Activated CD4-positive, alpha-beta T cell treated with anti-CD3 and anti-CD28 coated beads, Interleukin-2, amount 50 U/mL, for 48 hours (primary cell): ENCODE measurements at places on chromosomes 11 and 22.

- no peak for DNase-seq
Observed at GRCh38 chr11:95898782-95899181, 25.1 kb downstream of the MTMR2 start.

DNA sequence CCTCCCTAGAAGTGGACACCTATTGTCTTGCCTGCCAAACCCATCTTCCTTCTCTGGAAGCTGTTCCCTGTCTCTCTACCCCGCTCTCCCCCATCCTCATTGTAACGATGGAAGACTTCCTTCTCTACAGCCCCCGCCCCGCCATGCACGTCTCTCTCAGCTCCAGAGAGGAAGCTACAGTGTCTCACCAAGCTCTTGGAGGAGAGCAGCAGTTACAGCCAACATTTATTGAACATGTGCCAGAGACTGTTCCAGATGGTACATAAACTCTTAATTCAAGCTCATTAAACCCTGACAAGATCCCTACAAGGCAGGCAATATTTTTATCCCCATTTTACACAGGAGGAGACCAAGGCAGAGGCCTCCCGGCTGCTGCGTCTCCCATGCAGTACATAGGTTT is 15.1 kb downstream of the MCHR1 start:
- no peak for DNase-seq

DNA sequence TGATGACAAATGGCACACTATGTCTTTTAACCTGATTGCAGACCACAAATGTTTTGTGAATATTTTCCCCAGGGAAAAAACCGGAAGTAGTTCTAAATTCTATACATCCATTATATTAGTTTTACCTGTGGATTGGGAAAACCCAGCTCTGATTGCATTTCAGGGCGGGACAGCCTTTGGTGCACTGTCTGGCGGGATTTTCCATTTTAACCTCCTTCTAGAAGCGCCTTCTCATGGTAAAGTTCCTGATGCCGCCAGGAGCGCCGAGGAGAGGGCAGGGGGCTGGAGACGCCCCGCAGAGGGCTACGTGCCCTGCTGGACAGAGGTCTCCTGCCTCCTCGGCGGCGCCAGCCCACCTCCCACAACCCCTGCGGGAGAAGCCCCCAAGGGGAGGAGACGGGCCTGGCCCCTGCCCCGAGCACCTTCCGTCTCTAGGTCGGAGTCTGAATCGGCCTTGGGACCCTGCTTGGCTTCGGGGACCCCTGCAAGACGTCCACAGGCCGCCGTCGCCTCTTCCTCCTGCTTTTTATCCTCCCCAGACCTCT is 1.2 kb upstream of the P2RX6 start:
- no peak for DNase-seq

- no peak for DNase-seq
Observed at GRCh38 chr22:21703684-21704316, 31.8 kb downstream of the YPEL1 start.

GRCh38 chr11:134638796-134639430 is 226.9 kb upstream of the B3GAT1 start:
- DNase-seq, result no peak

GRCh38 chr11:95072948-95073347 is 6.2 kb downstream of the SRSF8 start:
- no peak for DNase-seq

GRCh38 chr22:22229683-22230420 is 14.7 kb upstream of the VPREB1 start:
- DNase-seq, result no peak

- no peak for DNase-seq
Observed at GRCh38 chr11:1744891-1745700, 5.3 kb downstream of the IFITM10 start.

DNA sequence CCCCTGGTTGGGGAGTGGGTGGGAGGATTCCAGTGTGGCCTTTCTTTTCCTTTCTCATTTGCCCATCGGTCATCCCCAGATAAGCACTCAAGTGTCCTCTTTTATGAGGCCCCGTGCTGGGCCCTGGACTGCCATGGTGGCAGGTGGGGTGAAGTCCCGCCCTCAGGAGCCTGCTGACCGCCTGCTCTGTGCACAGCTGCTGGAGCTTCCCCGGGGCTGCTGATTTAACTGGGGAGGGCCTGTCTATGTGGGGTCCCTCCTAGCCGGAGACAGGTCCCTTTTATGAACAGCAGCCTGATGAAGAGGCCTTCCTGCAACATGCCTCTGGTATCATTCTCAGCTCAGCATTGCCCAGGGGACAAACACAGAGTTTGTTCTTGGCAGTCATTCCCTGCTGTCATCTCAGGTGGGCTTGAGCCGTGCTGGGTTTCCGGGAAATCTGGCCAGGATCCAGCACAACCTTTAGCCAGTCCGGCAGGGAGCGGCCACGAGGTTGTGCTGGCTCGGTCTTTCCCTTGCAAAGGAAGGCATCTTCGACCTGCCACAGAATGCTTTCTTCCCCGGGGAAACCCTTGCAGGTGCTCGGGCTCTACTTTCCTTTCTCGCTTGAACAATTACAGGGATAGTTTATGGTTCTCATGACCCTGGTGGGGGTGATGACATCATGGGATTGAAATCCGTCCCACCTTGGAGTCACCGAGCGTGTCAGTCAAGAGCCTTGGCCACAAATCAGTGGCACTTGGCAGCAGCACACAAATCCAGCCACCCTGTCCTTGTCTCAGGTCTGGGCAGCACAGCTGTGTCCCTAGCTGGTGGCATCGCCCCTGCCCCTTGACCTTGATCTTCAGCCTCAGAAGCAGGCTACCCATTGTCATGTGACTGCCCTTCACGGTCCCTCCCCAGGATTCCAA is 20.1 kb downstream of the ST14 start:
- DNase-seq, result no peak

DNA sequence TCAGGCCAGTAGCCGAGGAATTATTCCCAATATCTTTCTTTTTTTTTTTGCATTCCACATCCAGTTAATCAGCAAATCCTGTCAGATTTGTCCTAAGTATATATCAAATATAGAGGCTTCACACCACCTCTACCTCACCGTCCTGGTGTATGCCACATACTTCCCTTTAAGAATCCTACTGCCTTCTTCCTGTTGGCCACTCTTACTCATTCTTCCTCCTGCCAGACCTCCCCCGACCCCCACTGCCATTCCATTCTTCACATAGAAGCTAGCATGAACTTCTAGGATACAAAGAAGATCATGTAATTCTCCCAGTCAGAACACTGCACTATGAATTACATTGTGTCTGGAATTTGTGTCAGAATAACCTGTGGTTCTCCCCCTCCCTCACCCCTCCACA is 89.5 kb downstream of the TRIM44 start:
- DNase-seq, result no peak

DNA sequence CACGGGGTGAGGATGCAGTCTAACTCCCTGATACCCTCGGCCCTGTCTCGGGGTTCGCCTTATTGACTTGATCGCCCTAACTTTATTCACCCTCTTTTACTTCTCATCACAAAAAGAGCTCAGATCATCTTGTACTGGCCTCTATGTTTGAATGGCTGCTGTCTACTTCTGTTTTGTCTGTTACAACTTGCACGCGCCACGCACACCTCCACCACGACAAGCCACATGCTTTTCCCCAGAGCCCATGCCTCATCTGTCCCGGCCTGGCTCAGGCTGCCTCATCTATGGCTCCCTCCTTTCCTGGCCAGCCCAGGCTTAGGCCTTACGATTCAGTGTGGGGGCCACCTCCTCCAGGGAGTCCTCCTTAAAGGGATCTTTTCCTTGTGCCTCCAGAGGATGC is 180.9 kb downstream of the EFCAB6 start:
- no peak for DNase-seq

DNA sequence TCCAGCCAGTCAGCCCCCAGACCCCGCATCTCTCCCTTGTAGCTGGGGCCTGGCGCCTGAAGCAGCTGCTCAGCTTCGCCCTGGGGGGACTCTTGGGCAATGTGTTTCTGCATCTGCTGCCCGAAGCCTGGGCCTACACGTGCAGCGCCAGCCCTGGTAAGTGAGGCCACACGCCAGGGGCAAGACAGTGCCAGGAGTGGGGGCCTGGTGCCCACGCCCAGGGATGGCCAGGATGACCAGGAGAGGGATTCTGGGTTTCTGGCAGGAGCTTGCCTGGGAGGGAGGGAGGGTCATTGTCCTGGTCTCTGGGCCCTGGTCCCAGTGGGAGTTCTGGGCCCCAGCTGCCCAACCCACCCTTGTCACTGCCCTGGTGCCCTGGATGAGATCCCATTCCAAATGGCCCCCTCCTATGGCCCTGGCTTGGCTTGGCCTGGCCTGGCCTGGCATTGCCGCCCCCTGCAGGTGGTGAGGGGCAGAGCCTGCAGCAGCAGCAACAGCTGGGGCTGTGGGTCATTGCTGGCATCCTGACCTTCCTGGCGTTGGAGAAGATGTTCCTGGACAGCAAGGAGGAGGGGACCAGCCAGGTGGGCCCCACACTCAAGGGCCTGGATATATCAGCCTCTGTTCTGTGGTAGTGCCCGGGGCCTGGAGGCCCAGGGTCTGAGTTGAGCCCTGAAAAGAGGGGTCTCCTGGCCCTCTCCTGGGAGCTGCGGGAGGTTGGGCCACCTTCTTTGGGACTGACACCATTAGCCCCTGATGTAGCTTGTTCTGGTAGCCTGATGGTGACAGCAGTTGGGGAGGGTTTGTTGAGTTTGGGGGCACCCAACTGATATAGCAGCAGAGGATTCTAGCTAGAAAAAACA is 3.7 kb downstream of the SLC39A13 start:
- DNase-seq, result peak; percentile 75

DNA sequence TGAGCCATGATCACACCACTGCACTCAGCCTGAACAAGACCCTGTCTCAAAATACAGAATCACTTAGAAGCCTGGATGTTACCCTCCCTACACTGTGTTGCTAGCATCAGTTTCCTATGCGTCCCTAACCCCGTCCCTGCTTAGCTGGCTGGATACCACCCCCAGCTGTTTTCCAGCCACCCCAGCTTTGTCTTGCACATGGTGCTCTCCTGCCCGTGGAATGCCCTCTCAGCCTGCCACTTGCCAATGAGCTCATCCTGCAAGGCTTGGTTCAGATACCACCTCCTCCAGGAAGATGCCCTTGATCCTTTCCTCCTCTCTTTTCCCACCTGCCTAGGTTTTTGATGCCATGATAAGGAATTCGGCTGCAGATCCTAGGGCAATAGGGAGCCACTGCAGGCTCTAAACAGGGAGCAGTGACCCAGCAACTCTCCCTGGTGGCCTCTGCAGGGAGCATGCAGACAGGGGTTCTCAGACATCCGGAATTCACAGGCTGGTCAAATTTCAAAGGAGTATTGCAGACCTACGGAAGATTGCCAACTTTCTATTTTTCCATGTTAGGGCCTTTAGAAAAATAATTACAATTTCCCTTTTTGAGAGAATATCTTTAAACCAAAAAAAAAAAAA is 52.7 kb upstream of the WNT7B start:
- no peak for DNase-seq

- DNase-seq, result no peak
Observed at GRCh38 chr22:36201630-36202319, at the start of gene APOL4. Gene APOL4, minus strand, starts transcription at chr22:36201809. Its CDS starts 75 bp downstream, at chr22:36201734.

DNA sequence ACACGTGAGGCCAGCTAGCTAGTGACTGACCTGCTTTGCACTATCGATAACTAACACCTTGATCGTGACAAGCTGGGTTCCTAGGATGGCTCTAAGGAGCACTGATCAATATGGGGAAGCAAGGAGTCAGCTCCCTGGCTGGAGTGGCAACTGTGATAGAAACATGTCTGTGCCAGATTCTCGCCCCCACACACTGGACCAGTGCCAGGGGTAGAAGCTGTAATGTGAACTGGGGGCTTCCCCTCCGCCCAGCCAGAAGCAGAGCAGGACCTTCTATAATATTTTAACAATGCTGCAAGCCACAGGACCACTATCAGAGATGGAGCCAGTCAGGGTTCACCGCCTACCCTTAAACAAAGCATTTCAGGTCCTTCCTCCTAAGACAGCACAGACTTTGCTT is 96.5 kb downstream of the DSCAML1 start:
- no peak for DNase-seq

DNA sequence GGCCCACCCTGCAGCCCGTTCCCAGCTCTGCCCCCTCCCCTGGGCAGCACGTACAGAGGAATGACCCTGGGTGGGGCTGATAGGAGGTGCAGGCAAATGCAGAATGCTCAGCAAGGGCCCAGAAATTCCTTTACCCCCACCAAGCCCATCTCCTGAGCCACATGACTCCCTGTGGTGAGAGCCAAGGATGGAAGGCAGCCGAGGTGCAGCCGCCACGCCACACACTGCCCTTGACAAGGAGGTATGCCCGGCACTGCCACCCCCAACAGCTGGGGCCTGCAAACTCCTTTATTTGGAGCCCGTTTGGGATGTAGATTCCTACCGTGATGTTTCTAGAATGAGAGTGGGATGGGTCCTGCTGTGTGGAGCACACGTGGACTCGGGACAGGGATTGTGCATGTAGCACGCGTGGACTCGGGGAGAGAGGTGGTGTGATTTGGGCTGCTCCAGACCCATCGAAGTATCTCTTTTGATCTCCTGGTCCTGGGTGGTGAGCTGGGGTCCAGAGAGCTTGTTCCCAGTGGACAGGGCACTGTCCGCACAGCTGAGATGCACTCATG is 12.9 kb downstream of the GTSE1 start:
- no peak for DNase-seq

- DNase-seq, result no peak
Observed at GRCh38 chr11:117089685-117090084, 8.5 kb downstream of the SIK3 start.
